Coronary artery (tissue), 2 donors: ENCODE measurements at places on chromosomes 4 and X.

GRCh38 chrX:17027931-17028330, 81.5 kb downstream of the REPS2 start:
- no peak for DNase-seq

DNA sequence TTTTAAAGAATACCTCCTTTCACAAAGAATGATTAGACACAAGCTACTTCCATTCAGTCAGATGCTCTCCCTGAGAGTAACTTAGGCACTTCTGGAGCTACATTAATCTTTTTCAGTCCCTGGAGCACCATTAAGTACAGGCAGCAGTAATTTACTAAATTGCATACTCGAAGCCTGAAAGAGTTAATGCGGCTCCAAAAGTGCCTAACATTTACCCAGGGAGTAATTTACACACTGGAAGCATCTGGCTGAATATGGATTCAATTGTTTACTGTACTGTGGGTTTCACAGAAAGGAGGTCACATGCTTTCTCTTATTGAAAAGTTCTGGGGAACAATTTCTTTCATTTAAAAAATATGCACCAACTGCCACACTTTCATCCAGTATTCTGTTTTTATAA, 260.8 kb upstream of the TENM3 start:
- no peak for DNase-seq

- no peak for DNase-seq
Observed at GRCh38 chr4:43316813-43317212, 424.3 kb downstream of the GRXCR1 start.

DNA sequence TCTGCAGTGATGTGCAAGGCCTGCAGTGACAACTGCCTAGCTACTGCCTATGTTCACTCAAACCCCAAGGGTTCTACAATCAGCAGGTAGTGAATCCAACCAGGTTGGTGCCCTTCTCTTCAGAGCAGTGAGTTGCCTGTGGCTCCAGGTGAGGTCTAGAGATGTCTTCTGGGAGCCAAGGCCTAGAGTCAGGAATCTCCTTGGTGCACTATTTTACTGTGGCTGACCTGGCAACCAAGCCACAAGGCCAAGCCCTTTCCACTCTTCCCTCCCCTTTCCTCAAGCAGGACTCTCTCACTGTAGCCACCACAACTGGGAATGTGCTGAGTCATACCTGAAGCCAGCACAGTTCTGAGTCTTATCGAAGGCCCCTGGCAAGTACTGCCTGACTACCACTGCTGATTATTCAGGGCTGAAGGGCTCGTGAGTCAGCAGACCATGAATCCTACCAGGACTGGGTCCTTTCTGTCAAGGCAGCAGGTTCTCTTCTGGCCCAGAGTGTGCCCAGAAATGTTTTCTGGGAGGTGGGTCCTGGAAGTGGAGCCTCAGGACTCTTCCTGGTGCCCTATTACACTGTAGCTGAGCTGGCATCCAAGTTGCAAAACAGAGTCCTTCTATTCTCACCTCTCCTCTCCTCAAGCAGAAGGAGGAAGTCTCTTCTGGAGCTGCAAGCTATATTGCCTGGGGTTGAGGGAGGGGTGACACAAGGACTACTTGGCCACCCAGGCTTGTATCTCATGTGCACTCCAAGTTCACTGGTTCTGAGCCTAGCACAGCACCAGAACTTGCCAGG, 111.6 kb downstream of the BTC start:
- no peak for DNase-seq

GRCh38 chr4:106266201-106266600, 49.8 kb downstream of the TBCK start:
- no peak for DNase-seq

GRCh38 chrX:154793084-154793795, 12.0 kb downstream of the MPP1 start:
- no peak for DNase-seq

GRCh38 chr4:13626492-13627177, 890 bp downstream of the BOD1L1 start:
- no peak for DNase-seq

GRCh38 chr4:104826171-104826570, 320.5 kb upstream of the TET2 start:
- DNase-seq, result no peak

DNA sequence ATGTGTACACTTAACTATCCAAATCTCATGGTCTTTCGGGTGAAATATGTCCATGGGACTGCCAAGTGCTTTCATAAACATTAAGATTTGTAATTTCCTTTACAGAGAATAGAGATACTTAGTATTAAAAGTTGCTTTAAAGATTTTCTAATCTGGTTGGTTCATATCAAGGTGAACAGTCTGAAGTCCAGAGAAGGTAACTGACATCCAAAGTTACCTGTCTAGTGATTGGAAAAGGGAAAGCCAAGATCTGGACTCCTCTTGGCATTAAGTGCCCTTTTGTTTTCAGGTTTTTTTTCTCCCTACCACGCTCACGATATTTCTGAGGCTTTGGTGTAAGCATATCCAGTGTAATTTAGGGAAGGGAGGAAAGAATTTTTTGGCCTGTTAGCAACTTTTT, 5.0 kb downstream of the SMAD1 start:
- DNase-seq, result no peak

- DNase-seq, result no peak
Observed at GRCh38 chr4:143411527-143412419, 75.1 kb downstream of the GAB1 start.

DNA sequence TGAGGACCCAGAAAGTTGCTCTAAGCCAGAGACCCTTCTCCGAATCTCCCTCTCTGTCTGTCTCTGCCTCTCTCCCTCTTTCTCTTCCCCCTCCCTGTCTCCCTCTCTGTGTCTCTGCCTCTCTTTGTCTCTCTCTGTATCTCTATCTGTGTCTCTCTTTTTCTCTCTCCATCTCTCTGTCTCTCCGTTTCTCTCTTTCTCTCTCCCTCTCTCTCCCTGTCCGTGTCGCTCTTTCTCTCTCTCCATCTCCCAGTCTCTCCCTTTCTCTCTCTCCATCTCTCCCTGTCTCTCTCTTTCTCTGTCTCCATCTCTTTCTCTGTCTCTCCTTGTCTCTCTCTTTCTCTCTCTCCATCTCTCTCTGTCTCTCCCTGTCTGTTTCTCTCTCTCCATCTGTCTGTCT, 2.6 kb upstream of the SHOX start:
- no peak for DNase-seq

DNA sequence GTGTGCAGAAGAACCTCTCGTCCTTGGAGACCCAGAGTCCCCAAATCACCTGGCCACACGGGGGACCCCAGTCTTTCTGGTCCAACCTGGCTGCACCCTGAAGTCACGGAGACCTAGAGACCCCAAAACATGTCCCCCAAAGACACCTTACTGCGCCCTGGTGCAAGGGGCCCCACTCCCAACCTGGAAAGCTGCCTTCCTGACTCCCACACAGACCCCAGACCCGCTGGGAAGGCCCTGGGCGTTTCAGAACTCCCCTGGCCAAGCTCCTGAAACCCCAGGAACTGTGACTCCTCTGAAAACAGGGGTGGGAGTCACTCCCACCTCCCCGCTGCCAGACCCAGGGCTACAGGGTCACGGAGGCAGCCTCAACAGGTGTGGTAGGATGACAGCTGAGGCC, 12.7 kb upstream of the SHOX start:
- DNase-seq, result no peak

- no peak for DNase-seq
Observed at GRCh38 chrX:150848914-150849365, 49.5 kb downstream of the CD99L2 start.
